Stimulated activated CD8-positive, alpha-beta memory T cell treated with anti-CD3 and anti-CD28 coated beads, Interleukin-7, amount 100 ng/mL, for 1 hour (primary cell): ENCODE measurements at places on chromosomes 2 and 18.

DNA sequence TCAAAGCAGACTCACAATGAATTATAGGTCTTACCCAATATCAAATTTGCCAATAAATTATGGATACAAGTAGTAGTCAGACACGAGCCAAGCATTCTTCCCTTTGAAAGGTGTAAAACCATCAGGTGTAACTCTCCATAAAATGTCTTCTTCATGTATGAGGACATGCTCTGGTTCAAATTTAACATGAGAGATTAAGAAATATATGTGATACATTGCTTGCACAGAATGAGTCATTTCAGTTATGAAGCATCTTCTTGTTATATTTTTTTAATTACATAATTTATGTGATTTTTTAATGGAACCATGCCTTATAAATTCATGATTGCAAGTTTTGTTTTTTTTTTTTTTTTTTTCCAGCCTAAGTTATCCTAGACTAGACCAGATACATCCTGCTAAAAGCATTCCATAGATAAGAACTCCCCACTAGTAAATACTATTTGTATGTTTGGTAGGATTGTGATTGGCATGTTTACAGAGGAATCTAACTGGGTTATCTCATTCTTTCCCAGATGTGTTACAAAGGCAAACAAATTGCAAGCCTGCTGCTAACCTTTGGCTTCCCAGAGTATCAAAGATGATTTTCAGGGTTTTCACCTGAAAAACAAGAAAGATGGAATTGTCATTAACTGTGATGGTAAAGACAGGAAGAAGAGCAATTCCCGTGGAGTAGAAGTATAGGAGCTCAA is 621.9 kb downstream of the XIRP2 start:
- no peak for DNase-seq

GRCh38 chr18:58025733-58026132 is 18.3 kb upstream of the NEDD4L start:
- DNase-seq: no peak

DNA sequence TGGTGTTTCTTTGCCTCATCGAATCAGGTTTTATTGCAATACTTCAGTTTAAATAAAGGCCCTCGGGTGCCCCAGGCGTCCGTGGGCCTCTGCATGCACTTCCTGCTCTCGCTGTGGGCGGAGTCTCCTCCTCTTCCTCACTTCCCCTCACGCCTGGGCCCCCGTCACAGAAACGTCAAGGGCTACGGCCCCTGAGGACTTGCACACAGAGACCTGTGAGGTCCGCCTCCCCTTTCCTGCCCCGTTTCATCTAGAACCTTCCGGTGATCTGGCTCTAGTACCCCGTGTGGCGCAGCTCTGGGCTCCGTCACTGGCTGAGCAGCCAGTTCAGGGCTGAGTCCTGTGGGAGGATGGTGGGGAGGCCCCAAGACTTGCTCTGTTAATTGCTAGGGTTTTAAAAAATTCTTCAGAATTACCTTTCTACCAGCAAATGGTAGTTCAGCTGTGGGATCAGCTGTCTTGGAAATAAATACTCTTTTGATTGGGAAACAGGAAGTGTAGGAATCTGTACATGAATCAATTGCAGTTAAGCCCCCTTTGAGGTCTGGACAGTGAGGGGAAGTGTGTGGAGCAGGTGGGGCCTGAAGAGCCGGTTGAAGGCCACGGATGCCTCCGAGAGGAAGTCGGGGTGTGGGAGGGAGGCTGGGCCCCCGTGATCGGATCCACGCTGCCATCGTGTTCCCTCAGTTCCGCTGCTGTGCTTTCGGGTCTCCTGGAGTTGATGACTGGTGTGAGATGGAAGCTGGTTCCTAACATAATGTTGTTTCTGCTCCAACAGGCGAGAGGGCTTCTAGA is 10.2 kb downstream of the NFATC1 start:
- DNase-seq: peak; percentile 71

DNA sequence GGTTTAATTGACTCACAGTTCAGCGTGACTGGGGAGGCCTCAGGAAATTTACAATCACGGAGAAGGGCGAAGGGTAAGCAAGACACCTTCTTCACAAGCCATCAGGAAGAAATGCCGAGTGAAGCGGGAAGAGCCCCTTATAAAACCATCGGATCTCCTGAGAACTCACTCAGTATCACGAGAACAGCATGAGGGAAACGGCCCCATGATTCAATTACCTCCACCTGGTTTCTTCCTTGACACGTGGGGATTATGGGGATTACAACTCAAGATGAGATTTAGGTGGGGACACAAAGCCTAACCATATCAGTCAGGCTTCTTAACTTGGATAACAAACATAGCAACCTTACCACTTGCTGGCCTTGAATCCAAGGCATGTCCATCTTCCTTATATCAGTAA is 289.0 kb upstream of the STON1 start:
- no peak for DNase-seq

GRCh38 chr18:58556331-58557007 is 72.4 kb downstream of the ALPK2 start:
- DNase-seq: no peak

- DNase-seq: no peak
Observed at GRCh38 chr2:69741229-69741574, 732 bp upstream of the ANXA4 start.

- DNase-seq: no peak
Observed at GRCh38 chr2:235287375-235287733, 206.5 kb upstream of the AGAP1 start.

GRCh38 chr18:32368991-32369390 is 101.7 kb downstream of the GAREM1 start:
- no peak for DNase-seq

- DNase-seq: no peak
Observed at GRCh38 chr2:142502402-142502801, 371.6 kb upstream of the LRP1B start.

DNA sequence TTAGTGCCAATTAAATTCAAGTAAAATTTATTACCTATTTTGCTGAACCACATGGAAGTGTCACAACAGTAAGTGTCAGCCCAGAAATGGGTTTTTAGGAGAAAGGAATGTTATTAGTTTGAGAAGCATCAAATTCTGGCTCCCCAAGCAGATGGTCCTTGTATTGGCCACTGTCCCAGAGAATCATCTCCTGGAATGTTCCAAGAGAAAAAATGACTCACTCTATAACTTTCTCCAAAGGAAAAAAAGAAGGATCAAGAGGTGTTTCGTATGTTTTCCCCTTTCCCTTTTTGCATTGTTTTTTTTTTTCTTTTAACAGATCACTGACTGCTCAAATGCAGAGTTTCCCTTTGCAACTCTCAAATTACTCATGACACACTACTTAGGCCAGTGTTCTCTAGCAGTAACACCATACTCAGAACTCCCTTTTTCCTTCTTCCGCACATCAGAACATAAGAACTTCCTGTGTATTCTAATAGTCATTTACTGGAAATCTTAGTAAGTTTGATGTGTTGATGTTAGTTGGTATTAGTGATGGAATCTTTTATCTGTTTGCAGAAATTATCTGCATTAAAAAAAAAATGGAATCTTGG is 390.3 kb downstream of the GPD2 start:
- DNase-seq: no peak

GRCh38 chr2:208827109-208827508 is 420.5 kb downstream of the PTH2R start:
- DNase-seq: no peak

- DNase-seq: no peak
Observed at GRCh38 chr2:206981086-206981674, 41.9 kb downstream of the CPO start.

- DNase-seq: no peak
Observed at GRCh38 chr18:63213331-63213900, 106.2 kb downstream of the BCL2 start.

DNA sequence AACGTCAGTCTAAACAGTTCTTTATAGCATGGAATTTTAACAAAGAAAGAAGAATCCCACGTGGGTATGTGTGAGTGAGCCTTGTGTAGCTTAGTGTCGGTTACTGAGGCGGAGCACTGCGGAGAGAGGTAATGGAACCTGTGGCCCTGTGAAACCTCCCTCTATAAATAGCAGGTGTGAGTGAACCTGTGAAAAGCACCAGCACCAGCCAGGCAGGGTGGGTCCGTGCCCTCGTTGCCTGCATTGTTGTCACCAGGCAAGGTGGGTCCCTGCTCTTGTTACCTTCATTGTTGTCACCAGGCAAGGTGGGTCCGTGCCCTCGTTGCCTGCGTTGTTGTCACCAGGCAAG is 4.7 kb downstream of the CTDP1 start:
- no peak for DNase-seq

GRCh38 chr2:37983719-37984118 is 58.6 kb downstream of the RMDN2 start:
- DNase-seq: no peak

DNA sequence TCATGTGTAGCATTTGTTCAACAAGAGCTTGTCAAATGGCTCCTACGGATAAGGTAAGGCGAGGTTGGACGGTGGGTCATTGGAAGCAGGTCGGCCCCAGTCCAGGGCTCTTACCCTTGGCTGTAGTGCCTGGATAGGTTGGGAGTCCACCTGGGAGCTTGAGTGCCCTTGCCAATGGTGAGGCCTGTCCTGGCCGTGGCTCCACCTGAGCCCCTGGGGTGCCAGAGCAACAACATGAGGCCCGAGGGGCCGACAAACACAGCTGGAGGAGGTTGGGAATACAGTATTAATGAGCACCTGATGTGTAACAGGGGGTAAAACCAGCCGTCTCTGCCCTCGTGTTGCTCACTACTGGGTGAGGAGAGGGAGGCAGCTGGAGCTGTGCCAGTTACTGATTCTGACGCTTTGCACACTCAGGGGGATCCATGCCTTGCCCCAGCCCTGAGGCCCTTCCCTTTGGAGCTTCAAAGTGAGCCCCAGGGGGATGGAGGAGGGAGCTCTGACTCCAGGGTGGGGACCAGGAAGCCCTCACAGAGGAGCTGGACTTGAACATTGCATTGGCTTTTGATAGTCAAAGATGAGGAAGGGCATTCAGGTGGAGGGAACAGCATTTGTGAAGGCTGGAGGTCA is 87.2 kb downstream of the RHOB start:
- DNase-seq: no peak

GRCh38 chr2:48715042-48715899 is 40.3 kb downstream of the LHCGR start:
- DNase-seq: no peak

DNA sequence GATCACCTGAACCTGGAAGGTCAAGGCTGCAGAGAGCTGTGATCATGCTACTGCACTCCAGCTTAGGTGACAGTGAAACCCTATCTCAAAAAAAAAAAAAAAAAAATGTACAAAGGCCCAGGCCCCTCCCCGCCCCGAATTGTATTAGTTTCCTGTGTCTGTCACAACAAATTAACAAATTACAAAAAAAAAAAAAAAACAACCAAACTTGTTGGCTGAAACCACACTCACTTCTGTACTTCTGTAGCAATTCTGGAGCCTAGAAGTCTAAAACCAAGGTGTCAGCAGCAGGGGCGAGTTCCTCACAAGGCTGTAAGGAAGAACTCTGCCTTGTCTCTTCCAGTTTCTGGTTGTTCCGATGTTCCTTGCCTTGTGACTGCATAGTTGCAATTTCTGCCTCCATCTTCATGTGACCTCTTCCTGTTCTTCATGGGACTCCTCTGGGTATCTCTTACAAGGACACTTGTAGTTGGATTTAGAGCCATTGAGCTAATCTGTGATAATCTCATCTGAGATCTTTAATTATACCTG is 100.8 kb upstream of the ZSWIM2 start:
- no peak for DNase-seq

GRCh38 chr2:11305958-11306357 is 38.5 kb downstream of the ROCK2 start:
- DNase-seq: no peak

DNA sequence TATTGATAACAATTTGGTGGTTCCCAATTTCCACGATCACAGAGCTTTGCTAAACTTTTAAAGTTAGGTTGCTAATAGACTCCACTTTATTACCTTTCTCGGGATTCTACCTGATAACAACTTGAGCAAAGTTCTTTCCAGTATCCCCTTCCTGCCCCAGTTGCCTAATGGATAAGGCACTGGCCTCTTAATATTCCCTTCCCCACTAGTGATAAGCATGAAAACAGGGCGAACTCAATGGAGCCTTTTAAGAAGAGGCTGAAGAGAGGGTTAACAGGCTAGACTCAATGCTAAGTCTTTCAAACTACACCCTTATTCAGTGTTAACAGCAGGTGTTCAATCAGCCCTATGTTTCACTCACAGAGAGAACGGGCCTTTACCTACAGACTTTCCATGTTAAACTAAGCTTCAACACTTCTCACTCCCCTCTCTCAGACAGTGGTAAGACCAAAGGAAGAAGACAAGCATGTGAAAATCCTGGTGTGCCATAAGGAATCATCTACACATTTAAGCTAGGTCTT is 75.8 kb downstream of the ANKRD44 start:
- no peak for DNase-seq

- DNase-seq: no peak
Observed at GRCh38 chr2:75047189-75047991, 88.9 kb downstream of the POLE4 start.

GRCh38 chr18:6401687-6402086 is 13.0 kb downstream of the L3MBTL4 start:
- no peak for DNase-seq

DNA sequence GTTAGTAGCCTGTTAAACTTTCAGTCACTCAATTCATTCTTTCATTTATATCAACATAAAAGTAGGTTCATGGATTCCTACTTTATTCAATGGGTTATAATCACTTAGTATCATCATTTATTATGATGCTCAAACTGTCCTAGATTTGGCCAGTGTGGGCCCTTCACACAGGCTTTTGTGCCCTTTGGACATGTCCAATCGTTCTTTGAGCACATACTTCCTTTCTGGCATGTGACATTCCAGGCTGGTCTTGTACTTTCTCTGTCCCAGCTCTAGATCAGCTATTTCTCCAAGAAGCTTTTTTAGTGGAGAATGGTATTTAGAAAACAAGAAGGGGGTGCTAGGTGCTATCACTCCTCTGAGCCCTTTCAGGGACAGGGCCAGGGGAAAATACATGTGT is 11.5 kb downstream of the POLR1A start:
- no peak for DNase-seq

GRCh38 chr2:225616848-225617247 is 217.3 kb downstream of the NYAP2 start:
- DNase-seq: no peak

GRCh38 chr18:70496353-70497294 is 207.8 kb downstream of the SOCS6 start:
- no peak for DNase-seq

GRCh38 chr2:220696280-220696669 is 875.8 kb downstream of the EPHA4 start:
- DNase-seq: no peak

DNA sequence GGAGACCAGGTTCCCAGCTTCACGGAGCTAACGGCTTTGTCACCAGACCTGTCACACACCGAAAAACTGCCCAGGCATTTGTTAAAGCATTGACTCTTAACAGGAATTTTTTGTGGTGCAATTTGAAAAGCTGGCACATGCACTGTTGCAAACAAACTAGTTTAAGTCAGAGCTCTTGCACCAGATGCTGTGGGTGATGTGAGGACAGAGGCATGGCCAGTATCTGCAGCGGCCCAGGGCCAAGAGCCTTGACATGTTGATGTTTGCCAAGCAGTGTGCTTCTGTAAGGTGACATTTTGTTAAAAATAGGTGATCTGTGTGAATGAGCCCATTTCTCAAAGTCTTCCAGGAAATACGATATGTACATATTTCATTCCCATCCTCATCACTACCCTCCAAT is 142.5 kb downstream of the MTCL1 start:
- no peak for DNase-seq

GRCh38 chr2:119160361-119160990 is 1.9 kb upstream of the C1QL2 start:
- no peak for DNase-seq
